Myocyte (in vitro differentiated cells): ENCODE measurements at places on chromosomes 16 and 17. TPM values are rescaled to one million over a fixed set of nuclear protein-coding genes. Genes with fewer than 3 reads are reported as not detected.

Gene ZC3H18
- total RNA-seq, result 10.4 and 13.4 TPM in 2 replicates

GRCh38 chr17:63142836-63143235, 176.8 kb downstream of the TANC2 start:
- DNase-seq, result no peak

DNA sequence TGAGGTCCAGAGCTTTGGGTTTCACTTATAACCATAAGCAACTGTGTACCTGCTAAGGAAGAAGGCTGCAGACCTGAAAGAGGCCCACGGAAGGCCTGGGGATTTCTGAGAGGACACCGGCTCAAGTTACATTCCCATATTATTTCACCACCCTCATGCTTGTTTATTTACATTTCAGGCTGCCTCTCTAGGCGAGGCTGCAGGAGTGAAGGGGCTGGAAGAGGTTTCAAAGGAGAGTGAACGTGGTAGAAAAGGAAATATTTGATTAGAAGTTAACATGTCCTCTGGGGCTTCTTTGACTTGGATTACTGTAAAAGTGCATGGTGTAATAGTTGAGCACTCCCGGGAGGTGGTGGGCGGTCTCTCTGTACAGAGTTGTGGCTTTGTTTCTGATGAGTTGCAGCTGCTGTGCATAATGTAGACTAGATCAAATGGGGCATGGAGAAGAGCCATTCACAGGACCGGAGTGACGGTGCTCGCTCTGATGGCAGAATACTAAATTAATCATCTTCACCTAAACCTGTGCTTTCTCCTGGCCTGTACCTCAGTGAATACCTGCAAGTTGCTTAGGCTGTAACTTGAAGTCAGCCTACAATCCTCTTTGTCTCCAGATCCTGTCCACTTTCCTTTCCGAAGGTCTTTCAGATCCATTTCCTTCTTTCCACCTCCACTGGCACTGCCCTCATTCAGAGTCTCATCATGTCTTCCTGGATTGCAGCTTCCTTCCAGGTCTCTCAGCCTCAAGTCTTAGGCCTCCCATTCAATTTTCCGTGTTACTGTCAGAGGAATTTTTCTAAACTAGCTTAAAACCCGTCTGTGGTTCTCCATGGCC, 1.9 kb upstream of the CPD start:
- peak; percentile 68 for DNase-seq

DNA sequence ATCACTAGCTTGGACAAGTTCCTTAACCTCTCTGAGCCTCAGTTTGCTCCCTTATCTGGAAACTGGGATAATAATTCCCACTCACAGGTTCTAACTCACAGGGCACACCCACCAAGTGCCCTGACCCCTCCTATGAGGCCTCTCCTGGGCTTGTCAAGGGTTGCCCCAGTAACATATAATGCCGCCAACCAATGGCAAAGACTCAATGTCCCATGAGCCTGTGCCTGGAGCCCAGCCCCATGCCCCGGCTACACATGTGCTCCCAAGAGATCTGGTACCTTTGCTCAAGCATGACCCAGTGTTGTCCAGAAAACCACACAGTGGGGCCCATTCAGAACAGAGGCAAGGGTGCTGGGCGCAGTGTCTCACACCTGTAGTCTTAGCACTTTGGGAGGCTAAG, 8.5 kb upstream of the FBXL19 start:
- no peak for DNase-seq

DNA sequence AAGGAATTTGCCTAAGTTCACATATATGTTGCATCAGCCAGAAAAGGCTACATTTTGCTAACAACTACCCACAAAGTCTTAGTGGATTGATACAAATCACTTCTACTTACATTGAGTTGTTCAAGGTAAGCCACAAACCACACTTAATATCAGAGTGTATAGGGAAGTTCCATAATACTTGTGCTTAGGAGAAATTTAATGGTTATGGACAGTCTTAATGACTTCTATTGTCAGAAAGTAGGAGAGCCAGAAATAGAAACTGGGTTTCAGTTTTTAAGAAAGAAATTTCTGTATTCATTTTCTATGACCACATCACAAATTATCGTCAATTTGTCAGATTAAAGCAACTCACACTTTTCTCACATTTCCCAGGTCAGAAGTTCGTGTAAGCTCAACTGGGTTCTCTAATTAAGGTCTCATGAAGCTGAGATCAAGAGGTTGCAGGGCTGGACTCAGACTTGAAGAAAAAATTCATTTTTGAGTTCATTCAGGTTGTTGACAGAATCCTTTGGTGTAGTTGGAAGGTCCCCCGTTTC, 695.7 kb downstream of the CDH11 start:
- DNase-seq, result no peak

GRCh38 chr17:74852237-74853047, 7.2 kb downstream of the GRIN2C start:
- no peak for DNase-seq

- DNase-seq, result no peak
Measured at GRCh38 chr16:52707676-52708337, 160.9 kb upstream of the TOX3 start.

GRCh38 chr16:19636436-19637267, 81.1 kb downstream of the VPS35L start:
- no peak for DNase-seq

Gene OSGIN1
- total RNA-seq, result 4.3 and 7.7 TPM in 2 replicates

DNA sequence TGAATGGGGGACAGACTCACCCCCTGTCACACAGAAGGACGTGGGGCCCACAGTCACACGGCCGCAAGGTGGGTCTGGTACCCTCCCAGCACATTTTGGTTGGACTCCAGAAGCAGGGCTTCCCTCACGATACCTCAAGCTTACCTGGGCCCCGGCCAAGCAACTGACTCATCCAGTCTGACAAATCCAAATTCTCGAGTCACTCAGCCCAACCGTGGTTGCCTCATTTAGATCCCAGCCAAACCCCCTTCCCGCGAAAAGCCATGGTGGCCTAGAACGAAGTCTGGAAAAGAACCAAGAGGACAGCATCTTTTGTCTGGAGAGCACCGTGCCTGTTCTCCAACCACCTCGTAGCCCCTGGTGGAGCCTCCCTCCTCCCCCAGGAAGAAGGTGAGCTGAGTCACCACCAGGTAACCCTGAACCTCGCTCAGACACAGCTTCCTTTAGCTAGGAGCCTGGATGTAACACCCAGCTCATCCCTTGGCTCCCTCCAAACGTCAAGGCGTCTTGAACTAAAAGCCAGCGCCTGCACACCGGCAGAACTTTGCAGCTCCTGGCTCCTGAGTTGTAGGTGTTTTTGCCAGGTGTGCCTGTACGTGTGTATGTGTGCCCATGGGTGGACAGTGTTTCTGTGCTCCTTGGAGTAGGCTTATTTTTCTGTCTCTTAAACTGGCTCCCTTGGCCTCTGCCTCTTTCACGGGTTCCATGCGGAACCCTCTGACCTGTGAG, 78.9 kb downstream of the CMIP start:
- peak; percentile 75 for DNase-seq

- DNase-seq, result no peak
Measured at GRCh38 chr17:43631429-43631828, 30.3 kb downstream of the MEOX1 start.

DNA sequence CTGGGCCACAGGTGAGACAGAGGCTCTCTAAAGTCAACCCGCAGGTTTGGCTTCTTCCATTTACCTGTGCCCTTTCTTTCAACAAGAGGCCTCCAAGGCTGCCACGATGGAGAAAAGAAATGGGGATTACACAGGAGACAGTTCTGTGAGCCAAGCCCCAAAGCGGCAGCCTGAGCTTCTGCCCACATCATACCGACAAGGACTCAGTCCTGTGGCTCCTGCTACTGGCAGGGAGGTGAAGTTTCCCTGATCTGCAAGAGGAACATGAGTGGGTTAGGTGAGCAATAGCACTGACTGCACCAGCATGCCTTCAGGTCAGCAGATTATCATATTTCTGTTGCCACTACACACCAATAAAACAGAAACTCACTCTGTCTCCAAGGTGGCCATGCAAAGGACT, 800.0 kb downstream of the KCNJ18 start:
- no peak for DNase-seq

Gene RTN4RL1
- total RNA-seq, result 0.96 and 1.9 TPM in 2 replicates

- DNase-seq, result no peak
Measured at GRCh38 chr17:81846743-81847689, 12.2 kb upstream of the PPP1R27 start.

Gene ATP1B2
- not detected in 2 replicates for total RNA-seq

DNA sequence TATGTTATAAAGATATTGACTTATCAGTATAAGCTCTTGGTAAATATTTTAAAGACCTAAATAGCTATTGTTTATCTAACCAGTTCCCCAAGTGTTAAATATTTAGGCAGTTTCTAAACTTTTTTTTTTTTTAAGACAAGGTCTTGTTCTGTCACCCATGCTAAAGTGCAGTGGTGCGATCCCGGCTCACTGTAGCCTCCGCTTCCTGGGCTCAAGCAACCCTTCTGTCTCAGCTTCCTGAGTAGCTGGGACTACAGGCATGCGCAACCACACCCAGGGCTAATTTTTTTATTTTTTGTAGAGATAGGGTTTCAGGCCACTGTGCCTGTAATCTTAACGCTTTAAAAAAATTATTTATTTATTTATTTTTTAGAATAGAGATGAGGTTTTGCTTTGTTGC, 43.5 kb downstream of the SNX29 start:
- DNase-seq, result no peak

DNA sequence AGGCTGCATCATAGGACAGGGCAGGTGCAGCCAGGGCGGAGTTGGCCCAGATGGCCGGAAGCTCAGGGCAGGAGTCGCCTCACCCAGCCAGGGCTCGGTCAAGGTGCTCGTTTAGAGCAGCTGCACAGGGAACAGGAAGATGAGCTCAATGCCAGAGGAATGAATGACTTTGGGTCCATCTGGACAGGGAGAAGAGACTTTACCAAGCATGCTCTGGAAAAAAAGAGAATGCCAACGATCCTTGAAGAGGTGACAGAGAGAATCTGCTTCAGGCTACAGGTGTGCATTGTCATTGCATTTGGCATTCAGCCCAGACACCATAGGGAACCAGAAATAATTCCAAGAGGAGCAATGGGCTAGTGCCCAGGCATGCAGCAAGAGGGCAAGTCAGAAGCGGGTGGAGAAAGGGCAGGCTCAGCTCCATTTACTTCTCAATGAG, 6.7 kb upstream of the MPP3 start:
- DNase-seq, result peak; percentile 16

DNA sequence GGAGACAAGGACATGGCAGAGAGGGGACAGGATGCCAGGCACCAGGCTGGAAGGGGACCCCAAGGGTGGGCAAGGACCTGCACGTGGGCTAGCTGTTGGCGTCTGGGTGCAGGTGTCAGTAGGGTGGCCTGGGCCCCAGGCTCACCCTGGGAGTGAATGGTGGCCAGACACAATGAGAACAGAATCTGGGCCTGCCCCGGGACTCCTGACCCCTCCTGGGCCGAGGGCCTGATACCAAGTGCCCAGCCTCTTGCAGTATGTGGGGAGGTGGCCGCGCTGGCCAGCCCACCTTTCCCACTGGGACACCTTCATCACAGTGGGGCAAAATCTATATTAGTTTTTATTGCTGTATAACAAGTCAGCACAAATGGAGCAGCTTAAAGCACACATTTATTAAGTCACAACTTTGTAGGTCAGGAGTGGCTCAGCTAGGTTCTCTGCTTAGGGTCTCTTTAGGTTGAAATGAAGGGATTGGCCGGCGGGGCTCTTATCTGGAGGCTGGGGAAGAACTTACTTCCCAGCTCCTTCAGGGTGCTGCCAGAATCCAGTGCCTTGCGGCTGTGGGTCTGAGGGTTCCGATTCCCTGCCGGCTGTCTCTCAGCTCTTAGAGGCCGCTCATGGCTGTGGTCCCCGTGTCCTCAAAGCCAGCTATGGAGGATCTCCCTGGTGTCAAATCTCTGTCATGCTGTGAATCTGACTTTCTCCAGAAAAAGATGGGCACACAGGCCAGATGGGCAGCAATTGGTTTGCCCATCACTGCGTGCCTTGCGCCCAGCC, 3.6 kb downstream of the PRSS33 start:
- DNase-seq, result no peak

DNA sequence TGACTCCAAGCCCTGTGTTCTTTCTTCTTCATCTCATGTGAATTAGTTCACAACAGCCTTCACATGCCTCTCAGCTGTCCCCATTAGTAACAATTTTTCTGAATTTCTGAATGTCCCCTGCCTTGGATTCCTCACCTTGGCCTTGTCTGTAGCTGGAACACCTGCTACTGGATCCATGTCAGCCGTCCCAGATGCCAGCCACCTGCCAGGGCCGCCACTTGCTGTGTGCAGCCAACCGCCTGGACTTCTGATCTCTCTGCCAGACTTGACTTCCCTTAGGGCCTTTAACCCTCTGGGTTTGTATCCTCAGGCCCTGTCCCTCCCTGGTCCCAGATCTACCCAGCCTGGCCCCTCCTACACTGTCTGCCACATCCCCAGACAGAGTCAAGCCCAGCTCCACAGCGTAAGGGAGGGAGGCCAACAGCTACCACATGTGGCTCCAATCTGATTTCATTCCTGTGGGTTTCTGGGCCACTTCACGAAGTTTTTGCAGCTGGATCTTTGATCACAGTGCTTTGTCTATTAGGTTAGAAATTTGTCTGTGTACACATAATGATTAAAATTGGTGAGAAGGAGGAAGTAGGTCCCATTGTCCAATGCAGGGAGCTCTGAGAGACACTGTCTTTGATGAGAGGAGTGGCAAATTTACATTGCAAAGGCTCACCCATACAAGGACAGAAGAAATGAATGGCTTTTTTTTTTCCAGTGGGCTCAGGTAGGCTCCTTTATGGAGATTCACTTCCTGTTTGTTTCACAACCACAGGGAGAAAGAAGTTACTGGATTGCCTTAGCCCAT, 15.3 kb downstream of the MPP2 start:
- no peak for DNase-seq

Gene P4HB
- 1,674 and 2,691 TPM in 2 replicates for total RNA-seq

DNA sequence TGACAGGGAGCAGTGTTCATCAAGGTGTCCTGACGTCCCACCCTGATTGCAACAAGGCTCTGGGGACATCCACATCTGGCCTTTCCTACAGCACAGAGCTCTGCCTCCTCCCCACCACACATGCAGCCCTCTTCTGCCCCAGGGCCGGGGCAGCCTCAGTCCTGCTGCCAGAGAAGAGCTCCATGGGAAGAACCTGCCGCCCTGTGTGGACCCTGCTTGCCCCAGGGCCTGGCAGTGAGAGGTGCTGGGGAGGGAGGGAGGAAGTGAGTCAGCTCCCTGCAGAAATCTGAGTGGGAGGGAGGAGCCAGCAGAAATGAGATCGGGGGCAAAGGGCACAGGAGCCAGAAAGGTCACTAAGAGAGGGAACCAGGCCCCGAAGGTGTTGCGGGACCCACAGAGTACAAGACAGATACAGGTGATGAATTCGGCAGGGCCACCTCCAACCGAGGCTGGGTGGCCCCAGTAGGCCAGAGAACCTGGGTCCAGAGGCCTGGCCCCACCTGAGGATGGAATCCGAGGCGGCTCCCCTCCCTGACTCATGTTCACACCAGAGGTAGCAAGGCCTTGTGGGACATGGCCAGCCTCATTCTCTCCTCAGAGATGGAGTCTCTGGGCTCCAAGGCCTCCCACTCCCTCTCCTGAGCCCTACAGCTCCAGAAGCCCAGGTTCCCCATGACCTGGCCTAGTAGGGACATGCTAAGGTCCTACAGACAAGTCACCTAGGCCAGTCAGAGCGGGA, 24.8 kb downstream of the MYO18A start:
- no peak for DNase-seq

GRCh38 chr16:66516808-66517585, 32.9 kb downstream of the TK2 start:
- peak; percentile 99 for DNase-seq

GRCh38 chr17:82231312-82231561, 2.4 kb downstream of the SLC16A3 start:
- DNase-seq, result no peak

Gene UNC45B
- total RNA-seq, result 266 and 287 TPM in 2 replicates
